AG09309 (cell line): ENCODE measurements at places on chromosomes 6 and 20.

DNA sequence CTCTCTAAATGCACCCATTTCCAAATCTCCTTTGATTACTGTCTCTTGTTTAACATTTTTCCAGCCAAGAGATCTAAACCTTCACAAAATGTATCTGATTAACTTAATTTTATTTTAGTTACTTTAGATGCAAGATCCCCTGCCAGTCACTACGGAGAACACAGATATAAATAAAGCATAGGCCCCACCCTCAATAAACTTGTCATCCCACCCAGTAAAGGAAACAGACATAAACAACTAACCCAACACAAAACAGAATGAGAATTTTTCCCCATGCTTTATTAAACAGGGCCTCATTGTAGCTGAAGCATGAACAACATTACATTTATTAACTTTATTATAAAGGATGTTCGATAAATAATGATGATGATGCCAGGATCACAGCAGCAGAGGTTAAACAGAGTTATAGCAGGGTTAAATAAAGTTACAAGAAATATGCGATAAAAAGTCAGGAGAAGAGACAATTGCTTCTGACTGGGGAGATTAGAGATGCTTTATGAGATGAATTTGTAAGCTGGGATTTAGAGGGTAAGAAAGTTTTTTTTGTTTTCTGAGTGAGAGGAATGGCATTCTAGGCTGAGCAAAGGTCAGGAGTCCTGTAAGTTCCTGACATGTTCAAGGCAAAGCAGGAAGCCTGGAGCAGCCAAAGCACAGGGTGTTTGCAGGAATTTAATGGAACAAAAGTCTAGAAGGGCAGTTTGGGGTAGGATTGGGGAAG, 41.1 kb downstream of the TFAP2A start:
- DNase-seq: peak; percentile 13

DNA sequence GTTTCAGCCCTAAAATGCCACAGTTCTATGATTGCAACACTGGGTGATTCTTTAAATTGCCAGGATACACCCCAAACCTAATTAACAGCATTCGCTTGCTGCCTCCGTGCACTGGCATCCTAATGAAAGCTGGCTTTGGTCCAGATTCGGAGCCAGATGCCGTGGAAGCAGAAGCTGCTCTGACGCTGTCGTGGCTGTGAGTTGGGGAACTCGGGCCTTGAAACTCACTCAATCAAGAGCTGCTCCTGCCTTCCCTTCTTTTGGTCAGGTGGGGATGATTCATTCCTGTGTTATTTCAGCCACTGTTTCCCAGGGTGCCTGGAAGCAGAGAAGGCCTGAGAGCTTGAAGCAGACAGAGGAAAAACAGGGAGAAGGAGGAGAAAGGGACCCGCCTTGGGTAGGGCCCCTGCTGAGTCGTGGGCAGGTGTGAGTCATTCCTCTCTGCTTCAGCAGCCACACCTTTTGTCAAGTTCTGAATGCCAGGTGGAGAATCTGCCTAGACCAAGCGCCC, 36.2 kb upstream of the DSP start:
- peak; percentile 64 for DNase-seq

GRCh38 chr20:64044484-64045247, 4.8 kb downstream of the SOX18 start:
- no peak for DNase-seq

DNA sequence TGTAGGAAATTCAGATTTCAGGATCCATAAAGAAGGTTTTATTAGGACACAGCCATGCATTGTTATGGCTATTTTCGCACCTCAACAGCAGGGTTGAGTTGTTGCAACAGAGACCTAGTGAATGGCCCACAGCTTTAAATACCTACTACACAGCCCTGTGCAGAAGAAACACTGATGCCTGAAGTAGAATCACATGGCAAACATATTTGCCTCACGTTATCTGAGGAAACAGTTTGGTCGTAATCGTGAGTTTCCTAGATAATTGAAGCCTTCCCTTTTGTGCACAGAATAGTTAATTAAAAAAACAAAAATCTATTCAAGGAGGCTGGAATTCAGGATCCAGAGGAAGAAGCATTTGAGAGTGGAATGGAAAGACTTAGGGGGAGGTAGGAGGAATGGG, 55.1 kb downstream of the GCNT2 start:
- no peak for DNase-seq

DNA sequence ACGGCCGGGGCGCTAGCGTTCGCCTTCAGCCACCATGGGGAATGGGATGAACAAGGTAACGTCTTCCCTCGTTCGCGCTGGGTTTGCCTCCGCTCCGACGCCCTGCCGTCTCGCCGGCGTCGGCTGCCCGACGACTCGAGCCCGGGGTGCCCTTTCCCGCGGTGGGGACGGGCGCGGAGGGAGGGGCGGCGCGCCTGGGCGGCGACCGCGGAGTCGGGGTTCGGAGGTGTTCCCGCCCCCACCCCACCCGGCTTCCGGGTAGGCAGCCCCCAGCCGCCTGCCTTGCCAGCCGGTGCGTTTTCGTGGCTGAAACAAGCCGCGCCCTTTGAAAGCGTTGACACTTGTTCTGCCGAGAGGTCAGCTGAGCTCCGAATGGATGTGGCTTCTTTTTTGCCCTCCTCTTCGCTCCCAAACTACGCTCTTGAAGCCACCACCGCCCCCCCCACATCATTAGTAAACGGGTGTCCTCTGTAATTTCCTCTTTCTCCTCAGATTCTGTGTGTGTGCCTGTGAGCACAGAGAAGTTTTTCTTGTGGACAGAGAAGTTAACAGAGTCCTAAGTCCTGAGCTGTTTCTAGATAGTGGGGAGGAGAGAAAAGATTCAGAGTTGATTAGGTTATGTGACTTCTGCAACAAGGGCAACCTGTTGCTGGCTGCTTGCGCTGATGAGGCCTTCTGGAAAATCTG, 362 bp downstream of the DUSP22 start:
- DNase-seq: no peak

DNA sequence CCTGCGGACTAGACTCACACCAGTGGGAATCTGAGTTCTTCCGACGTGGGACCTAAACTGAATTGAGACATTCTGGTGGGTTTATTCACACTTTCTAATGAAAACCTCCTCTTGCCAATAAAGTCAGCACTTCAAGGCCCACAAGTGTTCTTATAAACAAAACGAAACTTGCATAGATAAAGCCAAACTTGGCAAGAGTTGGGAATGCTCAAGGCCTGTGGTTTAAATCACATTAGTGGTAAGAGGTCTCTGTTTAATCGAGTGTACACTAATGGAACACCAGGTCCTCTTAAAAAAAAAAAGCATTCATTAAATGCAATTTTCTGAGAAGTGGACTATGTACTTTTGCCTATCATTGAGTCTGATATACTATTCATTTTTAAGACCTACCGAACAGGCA, 143.3 kb downstream of the SMOC2 start:
- no peak for DNase-seq

- DNase-seq: no peak
These were observed 138.6 kb downstream of the DLL1 start for GRCh38 chr6:170152124-170152926.

DNA sequence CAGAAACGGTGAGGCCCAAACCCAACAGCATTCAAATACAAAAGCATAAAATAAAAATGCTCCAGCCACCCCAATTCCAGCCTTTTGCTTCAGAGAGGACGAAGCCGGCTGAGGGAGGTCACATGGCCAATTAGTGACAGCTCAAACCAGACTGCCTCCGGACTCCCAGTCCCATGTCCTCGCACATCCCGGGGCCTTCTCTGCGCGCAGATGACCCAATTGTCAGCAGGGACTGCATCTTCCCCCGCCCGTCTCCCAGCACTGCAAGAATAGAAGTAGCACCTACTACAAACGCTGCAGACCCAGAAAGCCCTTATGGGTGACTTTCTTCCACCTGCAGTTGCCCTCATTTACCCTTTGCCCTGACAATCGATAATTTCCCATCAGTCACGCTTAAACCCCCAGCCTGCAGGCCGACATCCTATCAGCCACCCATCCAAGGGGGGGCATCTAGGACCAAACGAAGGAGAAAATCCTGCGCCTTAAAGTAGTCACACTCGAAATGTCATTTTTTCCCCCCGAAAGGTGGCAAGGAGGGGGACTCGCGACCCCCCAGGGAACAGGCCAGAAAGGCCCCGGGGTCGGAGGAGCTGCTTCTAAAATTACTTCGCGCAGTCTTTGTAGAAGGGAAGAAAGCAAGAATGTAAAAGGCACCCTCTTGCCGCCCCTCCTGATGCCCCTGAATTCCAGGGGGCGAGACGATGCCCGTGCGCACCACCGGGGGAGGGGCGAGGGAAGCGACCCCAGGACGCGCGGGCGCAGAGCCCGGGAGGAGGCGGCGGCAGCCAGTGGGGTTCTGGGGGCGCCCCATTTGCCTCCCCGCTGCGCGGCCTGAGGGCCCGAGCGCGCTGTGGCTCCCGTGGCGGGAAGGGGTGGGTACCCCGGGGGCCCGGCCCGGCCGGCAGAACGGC, 792 bp downstream of the SLC23A2 start:
- DNase-seq: no peak

- DNase-seq: peak; percentile 77
These were observed 162.4 kb downstream of the CDKAL1 start for GRCh38 chr6:20696676-20697075.

- peak; percentile 42 for DNase-seq
These were observed 275.6 kb downstream of the TENT5A start for GRCh38 chr6:81476881-81477280.

DNA sequence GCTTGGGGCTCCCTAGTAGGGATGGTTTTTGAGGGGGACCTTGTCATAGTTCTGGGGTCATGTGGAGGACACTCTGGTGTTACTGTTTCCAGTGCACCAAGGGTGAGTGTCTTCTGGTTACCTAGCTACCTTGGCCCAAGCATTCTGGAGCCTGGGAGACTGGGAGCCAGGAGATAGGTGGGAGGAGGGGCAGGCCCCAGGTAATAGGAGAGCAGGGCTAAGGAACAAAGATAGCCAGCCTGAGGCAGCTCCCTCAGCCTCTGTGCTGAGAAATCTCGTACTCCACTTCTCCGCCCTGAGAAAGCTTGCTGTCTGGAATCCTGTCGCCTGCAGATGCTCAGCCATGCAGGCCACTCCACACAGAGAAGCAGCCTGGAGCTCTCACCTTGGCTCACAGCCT, 8.3 kb upstream of the ENTPD6 start:
- no peak for DNase-seq

DNA sequence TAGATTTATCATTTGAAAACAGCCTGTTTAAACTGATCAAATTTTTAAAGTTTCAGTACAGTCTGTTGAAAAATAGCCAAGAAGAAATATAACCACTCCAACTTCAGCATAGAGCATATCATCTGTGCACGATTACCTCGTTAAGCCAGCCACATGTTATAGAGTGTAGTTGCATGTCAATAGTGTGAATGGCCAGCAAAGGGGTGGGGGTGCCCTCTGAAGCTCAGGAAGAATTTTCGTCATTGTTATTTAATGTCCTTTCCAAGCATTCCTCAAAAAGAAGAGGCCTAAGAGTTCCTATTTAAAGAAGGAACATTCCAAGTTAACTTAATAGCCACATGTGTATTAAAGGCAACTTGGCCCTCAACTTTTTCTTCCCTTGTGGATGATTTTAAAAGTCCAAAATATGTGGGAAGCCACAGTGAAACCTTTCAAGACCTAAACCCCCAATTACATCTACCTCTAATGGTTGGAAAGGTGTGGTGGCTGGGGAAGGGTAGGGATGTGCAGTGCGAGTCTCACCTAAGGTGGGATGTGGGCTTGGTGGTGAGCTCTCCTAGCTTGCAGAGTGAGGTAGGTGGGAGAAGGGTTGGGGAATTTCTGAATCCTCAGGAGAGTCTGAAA, 1.8 kb upstream of the CCN2 start:
- no peak for DNase-seq

DNA sequence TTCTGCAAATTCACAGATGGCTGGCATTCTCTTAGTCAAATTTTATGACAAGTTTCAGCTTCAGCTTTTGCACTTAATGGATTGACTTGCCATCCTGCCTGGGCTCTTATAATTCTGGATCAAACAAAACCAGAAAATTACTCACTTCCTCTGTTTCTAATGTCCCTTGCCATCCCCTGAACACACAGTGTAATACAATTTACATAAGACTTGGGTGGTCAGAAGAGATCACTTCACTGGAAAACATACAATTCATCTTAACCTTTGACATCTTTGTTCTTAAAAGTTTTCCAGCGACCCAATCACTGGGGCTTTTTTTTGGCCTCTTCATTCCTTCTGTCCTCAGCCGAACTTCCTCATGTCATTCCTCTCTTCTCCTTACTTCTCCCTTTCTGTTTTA, 199.0 kb downstream of the ARHGAP18 start:
- DNase-seq: no peak

GRCh38 chr6:152130441-152130840, 323.0 kb downstream of the ESR1 start:
- DNase-seq: no peak

GRCh38 chr20:23399568-23400241, 21.6 kb downstream of the NAPB start:
- peak; percentile 54 for DNase-seq

DNA sequence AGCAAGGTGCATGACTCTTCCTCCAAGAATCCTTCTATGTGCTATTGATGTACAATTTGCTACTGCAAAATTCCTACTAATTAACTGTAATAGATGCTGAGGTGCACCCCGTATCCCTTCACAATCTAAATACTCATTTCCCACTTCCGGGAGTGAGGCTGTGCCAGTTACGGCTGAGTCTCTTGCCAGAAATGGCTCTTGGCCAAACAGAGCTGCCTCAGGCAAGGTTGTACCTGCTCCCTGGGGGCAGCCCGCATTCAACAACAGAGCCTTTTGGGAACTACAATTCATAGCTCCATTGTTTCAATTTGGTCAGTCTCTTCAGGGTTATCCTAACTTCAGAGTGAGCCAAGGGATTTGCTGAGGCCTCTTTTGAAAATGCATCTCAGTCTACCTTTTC, 789.8 kb upstream of the MAP3K7 start:
- DNase-seq: no peak

- no peak for DNase-seq
These were observed 136.8 kb upstream of the BTBD3 start for GRCh38 chr20:11780765-11781369.

- peak; percentile 68 for DNase-seq
These were observed 88.6 kb downstream of the FNDC1 start for GRCh38 chr6:159257846-159258245.

- no peak for DNase-seq
These were observed 11.2 kb downstream of the GNAS-AS1 start for GRCh38 chr20:58839474-58839874.

DNA sequence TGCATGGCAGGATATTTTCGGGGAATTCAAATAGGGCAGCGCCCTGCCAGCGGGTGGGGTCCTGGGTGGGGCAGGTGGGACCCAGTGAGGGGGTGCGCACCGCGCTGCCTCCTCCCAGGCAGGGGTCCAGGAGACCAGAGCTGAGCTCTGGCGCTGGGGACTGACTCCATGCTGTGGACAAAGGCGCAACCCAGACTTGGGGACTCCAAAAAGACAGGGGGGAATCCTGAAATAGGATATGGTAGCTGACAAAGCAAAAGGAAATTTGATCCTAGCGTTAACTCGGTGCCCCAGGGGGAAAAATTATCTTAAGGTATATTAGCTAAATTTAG, 23.6 kb downstream of the TFAP2A start:
- no peak for DNase-seq
